ENCODE measurements at places on chromosomes 13 and 19.

- DNase-seq = no peak
Observed at GRCh38 chr13:44770951-44771350, 194.8 kb upstream of the TSC22D1 start.

- DNase-seq = no peak
Observed at GRCh38 chr13:89827552-89827951, 1519.9 kb upstream of the MIR17HG start.

- no peak for DNase-seq
Observed at GRCh38 chr19:54684527-54684926, 21.7 kb downstream of the LILRB4 start.

GRCh38 chr13:32895296-32895695 lies 120.9 kb upstream of the KL start:
- DNase-seq = no peak

GRCh38 chr13:112103260-112103838 lies 36.4 kb downstream of the SOX1 start:
- DNase-seq = no peak

DNA sequence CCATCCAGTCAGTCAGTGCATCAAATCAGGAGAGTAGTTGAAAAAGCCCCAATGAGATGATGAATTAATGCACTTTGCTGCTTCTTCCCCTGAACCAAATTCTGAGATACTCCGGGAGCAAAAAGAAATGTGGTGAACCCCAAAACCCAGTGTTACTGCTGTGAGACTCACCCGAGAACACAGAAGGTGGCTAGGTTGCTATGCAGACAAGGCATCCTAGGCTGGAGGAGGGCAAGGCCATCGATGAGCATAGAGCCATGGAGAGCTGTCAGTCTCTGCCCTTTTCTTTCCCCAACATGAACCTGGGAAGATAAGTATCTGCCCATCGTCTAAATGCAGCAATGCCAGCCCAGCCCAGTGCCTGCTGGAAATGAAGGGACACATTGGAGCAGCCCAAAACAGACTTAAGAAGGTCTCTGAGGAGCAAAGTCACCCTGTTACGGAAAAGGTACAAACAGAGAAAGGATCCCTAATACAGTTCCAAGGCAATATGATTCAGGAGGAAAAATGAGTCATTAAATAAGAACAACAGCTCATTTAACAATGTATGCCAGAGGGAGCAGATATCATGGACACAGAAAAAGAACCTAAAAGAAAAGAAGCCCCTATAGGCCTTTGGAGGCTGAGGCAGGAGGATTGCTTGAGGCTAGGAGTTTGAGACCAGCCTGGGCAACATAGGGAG lies 272.0 kb downstream of the FOXO1 start:
- DNase-seq = no peak

DNA sequence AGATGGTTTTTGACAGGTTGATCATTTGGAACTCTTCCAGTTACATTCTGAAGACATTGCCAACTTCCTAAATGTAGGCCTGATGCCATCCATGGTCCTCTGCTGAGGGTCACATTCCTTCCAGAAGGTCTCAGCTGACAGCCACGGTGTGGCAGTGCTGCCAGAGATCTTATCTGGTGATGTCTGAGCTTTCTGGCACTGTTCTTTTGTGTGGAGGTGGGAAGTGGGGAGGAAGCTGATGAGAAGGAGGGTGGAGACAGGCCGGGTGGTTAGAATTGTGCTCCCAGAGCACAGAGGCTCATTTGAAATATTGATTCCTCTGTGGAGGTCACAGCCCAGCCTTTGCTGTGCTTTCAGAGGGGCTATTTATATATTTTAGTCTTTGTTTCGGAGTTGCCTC lies 16.1 kb upstream of the MTIF3 start:
- no peak for DNase-seq

- no peak for DNase-seq
Observed at GRCh38 chr13:50257646-50258045, 242.4 kb downstream of the KCNRG start.

- DNase-seq = peak; percentile 58
Observed at GRCh38 chr19:14248578-14249011, 42.6 kb upstream of the ADGRL1 start.

DNA sequence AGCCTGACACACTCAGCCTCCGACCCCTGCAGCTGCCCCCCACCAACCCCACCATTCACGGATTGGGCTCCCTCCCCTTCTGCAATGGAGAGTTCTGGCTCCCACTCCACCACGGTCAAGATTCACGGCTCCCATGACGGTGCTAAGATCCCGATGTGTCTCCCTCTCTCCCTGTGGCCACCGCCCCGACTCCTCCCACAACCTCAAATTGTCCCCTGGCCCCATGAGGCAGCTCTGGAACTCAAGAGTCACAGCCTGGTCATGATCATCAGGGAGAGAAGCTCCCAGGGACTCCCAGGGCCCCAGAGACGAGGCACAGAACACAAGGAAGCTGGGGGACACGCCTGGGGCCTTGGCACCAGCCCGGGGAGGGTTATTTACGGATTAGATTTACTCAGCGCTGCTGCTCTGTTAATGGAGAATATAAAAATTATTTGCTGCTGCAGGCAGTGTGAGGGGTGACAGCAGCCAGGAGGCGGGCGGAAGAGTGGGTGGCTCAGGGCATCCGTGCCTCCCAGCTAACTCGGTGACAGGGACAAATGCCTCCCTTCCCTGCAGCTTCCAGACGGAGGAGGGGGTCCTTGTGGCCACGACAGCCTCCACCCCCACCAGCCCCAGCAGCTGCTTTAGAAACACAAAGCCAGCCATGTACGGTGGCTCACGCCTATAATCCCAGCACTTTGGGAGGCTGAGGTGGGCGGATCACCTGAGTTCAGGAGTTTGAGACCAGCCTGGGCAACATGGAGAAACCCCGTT lies 184.2 kb downstream of the PTPRS start:
- DNase-seq = no peak

- peak; percentile 4 for DNase-seq
Observed at GRCh38 chr13:73060251-73061160, 1.7 kb downstream of the KLF5 start.

GRCh38 chr13:99354371-99354951 lies 47.3 kb upstream of the GPR183 start:
- peak; percentile 48 for DNase-seq

- DNase-seq = no peak
Observed at GRCh38 chr19:18558604-18559003, 934 bp downstream of the KXD1 start.

All from CD4-positive, alpha-beta T cell treated with Interleukin-6 for 4 hours (primary cell).